Myocyte (in vitro differentiated cells): ENCODE measurements at places on chromosomes 11 and 22.
A peak's percentile ranks its signal among the peaks of the same experiment; 100 is the strongest.

GRCh38 chr11:117442869-117443239 is 115.2 kb downstream of the CEP164 start:
- no peak for DNase-seq

DNA sequence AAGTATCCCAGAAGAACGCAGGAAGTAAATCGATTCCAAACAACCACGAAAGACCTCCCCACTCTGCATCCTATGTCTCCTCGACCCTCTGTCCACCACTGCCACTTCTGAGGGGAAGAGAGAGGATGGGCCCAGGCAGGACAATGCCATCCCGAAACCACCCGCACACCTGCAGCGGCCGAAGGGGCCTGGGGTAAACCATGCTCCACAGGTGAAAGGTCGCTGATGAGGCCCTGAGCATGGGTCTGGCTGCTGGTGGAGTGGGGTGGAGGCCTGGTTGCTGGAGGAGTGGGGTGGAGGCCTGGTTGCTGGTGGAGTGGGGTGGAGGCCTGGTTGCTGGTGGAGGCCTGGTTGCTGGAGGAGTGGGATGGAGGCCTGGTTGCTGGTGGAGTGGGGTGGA is 13.1 kb downstream of the TOLLIP start:
- no peak for DNase-seq

- no peak for DNase-seq
Measured at GRCh38 chr22:31286360-31287255, 5.7 kb downstream of the PIK3IP1 start.

DNA sequence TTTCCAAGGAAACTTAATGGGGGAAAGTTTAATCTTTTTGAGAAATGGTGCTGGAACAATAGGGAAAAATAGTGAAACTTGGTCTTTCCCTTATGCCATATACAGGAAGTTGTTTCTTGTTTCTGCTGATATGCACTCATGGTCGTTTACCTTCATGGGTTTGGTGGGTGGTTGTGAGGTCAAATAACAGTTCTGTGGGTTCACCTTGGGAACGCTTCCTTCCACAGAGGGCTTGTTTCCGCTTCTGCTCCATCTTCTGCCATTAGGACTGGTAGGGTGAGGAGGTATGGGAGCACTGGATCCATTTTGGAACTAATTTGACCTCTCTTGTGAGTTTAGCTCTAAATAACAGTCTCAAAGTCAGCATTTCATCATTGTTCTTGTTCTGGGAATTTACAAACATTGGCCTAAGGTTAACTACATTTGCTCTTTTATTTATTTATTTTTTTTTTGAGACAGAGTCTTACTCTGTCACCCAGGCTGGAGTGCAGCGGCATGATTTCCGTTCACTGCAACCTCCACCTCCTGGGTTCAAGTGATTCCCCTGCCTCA is 17.6 kb upstream of the RELA start:
- no peak for DNase-seq

GRCh38 chr22:50057278-50058060 is 629 bp downstream of the TTLL8 start:
- no peak for DNase-seq

DNA sequence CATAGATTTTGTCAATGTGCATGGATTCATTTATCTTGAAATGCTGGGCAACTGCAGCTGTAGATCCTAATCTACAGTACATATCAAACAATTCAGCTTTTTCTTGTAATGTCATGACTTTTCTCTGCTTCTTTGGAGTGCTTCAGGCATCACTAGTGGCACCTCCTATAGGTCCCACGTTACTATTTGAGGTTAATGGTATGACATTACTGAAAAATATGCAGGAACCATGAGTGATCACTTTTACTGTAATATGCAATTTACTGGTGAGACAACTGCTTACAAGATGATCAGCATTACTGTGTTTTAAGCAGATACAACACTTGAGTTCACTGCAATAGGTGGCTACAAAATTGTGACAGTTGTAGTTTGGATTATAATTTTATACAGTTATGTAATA is 3.0 kb downstream of the CENATAC start:
- DNase-seq: no peak

DNA sequence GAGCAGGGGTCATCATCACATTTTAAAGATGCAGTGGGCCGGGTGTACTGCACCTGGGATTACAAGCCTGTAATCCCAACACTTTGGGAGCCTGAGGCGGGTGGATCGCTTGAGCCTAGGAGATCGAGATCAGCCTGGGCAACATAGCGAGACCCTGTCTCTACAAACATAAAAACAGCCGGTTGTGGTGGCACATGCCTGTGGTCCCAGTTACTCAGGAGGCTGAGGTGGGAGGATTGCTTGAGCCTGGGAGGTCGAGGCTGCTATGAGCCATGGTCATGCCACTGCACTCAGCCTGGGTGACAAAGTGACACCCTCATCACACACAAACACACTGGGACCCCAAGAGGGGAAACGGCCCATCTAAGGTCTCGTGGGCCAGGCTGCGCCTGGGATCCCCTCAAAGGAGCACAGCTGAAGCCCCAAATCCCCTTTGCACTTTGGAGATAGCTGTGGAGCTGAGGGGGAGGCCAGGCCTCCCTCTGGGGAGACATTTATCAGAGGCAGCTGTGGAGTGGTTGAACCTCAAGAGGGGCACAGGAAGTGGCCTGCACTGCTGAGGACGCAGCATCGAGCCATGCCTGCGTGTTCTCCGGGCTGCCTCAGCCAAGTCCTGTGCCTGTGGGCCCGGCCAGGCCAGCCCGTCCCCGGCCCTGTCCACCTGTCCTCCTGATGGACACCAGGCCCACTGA is 27.5 kb downstream of the OSBPL5 start:
- no peak for DNase-seq

DNA sequence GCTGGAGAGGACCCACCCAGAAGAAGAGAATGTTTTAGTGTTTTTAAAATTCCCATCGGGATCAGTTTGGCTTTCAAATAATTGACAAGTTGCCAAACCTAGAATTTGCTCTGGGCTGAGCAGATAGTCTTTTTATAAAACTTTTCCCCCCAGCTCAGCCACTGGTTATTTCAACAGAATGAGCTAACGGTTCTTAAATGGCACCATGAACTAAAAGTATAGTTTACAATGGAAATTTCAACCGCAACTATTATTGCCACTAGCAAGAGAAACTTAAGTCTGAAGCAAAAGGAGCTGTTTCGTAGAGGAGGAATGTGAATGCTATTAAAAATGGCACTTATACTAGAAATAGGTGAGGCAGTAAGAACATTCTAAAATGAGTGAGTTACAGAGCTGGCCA is 3.4 kb downstream of the DKK3 start:
- peak; percentile 59 for DNase-seq

GRCh38 chr11:31968461-31969358 is 122.2 kb upstream of the RCN1 start:
- DNase-seq: peak; percentile 81

DNA sequence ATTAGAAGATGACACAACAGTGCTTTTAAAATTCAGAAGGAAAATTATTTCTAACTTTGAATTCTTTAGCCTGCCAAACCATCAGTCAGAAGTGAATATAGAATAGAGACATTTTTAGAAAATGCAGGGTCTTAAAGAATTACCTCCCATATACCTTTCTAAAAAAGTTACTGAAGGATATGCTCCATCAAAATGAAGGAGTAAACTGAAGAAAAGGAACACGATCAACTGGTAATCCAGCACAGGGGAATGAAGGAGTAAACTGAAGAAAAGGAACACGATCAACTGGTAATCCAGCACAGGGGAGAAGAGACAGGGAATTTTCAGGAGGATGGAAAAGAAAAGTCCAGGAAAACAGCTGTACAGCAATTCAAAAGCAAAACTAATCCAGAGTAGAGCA is 75.4 kb upstream of the LDLRAD3 start:
- no peak for DNase-seq

- peak; percentile 70 for DNase-seq
Measured at GRCh38 chr22:30649430-30650007, 13.9 kb downstream of the SLC35E4 start.

- peak; percentile 42 for DNase-seq
Measured at GRCh38 chr11:13465909-13466371, 2.9 kb upstream of the BTBD10 start.

GRCh38 chr11:33390944-33391892 is 134.0 kb downstream of the HIPK3 start:
- DNase-seq: no peak

GRCh38 chr22:48425091-48425506 is 1402.6 kb downstream of the BRD1 start:
- no peak for DNase-seq

GRCh38 chr11:1970956-1971355 is 23.8 kb downstream of the MRPL23 start:
- no peak for DNase-seq

DNA sequence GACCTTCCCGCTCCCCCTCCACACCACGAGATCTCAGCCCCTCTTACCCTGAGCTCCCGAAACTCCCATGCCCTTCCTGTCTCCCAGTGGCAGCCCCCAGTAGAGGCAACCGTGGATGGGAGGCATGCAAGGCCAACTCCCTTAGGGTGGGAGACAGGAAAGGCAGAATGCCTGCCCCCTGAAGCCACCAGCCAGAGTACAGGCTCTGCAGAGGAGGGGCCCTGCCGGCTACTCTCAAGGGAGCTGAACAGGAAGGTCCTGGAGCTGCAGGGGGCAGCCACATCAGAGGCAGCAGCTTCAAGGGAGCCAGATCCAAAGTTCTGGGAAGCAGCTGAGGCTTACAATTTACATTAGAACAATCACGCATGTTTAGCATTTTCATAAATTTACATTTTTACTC is 38.3 kb downstream of the PDE2A start:
- DNase-seq: no peak
